Progenitor cell of endocrine pancreas (in vitro differentiated cells): ENCODE measurements at places on chromosomes 1 and 21. TPM values are rescaled to one million over a fixed set of nuclear protein-coding genes. Genes with fewer than 3 reads are reported as not detected.

DNA sequence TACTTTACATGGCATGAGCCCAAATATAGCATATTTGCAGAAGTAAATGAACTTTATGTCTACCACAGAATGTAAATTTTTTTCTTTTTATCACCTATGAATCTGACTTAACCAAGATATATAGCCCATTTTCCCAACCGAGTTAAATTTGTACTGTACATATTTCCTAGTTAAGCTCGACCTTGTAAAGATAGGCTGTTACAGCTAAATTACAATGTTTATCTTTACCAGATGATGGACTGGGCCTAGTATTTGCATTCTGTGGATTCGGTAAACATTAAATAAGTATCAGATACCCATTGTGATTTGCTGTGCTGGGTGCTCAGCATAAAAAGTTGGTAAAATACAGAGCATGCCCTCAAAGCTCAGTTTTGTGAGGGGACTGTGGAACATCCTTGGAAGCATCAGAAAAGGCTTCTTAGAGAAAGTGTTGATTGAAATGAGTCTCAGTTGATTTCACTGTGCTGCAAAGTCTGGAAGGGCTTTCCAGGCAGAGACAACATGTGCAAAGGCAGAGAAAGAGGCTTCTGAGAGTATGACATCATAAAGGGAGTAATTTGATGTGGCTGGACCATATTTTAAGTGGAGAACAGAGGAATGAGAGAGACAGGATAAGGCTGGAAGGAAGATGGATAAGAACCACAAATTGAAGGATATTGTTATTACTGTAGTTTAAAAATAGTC, 27.4 kb downstream of the MORC3 start:
- no peak for DNase-seq

The NID1 gene
- total RNA-seq: 21.0 and 24.4 TPM in 2 replicates

- DNase-seq: no peak
Observed at GRCh38 chr1:24688033-24688432, 44.9 kb downstream of the SRRM1 start.

- DNase-seq: no peak
Observed at GRCh38 chr1:27394925-27395324, 2.5 kb downstream of the GPR3 start.

DNA sequence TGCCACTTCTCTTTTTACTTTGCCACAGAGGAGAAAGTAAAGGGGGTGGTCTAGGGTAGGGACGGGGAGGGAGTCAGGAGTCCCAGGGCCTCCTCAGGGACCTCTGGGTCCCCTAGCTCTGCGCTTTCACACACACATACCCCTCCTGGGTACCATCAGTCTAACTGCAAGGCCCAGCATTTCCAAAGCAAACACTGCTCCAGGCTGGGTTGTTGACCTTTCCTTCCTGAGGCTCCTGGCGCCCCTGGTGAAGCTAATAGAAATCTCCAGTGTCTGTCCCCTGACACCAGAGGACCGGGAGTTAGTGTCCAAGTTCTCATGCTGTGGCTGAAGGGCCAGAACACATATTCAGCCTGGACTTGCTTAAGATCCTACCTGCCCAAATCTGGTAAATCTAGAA, 3.9 kb downstream of the TMEM63A start:
- no peak for DNase-seq
